Germinal center (tissue), 1 donor: ENCODE measurements at places on chromosomes 5 and 9.
A peak's percentile ranks its signal among the peaks of the same experiment; 100 is the strongest.

DNA sequence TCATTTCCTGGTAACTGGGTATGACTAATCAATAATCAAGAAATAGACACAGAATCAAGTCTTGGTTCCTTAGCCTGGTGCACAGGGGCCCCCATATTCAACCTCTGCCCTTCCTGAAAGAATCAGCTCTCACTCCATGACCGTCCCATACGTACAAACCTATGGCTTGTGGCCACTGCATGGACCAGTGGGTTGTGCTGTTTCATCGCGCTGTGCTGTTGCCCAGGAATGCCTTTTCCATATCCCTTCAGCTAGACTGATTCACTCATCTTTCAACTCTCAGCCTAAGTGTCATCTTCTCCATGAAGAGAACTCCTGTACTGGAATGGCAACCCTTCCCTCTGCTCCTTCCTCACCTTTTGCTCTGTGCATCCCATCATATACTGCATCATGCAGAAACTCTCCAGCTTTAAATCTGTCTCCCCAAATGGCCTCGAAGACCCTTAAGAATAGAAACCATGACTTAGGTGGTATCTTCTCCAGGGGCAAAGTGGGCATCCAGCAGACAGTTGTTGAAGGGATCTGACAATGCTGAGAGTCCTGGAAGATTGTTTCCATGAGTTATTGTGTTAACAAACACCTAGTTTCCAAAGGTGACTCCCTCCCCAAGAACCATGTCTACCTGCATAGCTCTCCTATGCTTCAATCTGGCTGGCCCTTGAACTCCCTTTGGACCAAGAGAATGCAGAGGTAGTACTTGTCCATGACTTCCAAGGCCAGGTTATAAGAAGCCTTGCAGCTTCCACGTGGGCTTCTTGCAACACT is 180.8 kb downstream of the ACTL7B start:
- DNase-seq: no peak

- DNase-seq: no peak
Measured at GRCh38 chr5:138458856-138459255, 6.4 kb upstream of the EGR1 start.

DNA sequence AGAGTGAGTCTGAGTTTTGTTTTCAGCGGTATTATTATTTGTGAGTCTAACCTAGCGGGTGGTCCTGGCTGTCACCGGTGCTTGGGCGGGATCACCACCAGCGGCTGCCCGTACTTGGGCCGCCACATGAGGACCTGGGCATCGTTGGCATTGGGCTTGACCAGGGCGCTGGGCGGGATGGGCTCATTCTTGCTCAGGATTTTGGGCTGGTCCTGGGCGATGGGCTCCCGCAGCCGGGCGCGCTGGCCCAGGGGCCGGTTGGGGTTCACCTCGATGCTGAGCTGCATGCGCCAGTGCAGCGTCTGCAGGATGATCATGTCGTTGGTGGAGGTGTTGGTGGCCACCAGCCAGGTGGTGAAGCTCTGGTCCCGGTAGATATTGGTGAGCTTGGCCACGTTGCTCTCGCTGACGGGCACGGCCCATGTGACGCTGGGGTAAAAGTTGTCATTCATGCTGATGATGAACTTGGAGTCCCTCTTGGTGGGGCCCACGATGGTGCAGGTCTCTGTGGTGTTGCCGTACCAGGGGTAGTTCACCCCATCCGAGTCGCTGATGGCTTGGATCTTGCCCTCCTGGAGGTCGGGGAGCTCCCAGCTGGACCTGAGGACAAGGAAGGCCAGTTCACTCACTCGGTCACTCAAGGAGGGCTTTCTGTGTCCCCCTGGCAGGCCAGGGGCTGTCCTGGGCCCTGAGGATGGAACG is 15.4 kb downstream of the FAM78A start:
- no peak for DNase-seq

DNA sequence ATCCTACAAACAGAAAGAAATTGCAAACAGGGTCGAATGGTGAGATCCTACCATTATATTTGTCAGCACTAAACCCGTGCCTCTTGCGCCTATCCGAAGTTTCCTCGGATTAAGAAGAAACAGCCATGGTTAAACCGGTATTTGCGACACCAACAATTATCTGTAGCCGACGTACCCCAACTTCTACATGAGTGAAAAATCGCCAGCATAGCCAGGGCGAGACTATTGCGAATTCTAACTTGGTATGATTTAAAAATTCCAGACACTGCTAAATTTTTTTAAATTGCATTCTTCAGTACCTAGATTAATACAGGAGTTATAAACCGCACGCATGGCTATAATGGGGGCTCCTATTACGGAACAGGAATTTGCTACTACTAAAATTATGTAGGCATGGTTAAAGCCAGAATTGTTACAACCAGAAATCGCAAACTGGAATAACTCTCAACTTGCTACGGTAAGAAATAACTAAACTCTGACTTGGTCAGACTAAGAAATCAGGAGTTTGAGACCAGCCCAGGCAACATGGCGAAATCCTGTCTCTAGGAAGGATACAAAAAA is 25.3 kb upstream of the ANXA2R start:
- peak; percentile 8 for DNase-seq

DNA sequence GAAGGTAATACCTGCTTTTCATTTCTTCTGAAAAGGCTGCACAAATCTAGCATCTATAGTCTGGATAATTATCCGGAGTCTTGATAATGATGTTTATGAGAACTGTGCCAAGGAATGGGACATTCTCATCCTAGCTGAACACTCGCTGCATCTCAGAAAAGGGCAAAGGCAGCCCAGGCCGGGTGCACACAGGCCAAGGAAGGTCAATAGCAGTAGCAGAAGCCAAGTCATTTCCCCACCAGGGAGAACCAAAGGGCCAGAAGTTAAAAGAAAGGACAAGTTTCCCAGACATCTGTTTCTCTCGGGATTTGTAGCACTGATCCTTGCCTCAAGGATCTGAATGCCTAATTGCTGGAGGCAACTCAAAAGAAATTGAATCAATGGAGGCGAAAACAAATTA is 66.1 kb upstream of the ANKRD55 start:
- DNase-seq: no peak

DNA sequence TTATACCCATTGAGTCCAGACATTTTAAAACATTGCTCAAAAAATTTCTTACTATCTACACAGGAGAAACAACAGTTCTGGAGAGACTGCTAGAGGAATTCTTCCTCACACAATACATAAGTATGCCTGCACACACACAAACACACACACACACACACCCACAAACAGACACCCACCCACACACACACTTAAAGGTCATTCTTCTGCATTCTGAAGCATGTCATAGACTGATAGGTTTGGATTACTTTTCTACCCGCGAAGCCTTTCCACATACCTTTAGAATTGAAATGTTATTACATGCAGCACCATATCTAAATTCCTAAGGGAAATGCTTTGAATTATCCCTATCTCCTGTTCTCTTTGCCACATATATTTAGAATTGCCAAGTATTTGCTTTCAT is 80.2 kb downstream of the FAM174A start:
- DNase-seq: no peak

DNA sequence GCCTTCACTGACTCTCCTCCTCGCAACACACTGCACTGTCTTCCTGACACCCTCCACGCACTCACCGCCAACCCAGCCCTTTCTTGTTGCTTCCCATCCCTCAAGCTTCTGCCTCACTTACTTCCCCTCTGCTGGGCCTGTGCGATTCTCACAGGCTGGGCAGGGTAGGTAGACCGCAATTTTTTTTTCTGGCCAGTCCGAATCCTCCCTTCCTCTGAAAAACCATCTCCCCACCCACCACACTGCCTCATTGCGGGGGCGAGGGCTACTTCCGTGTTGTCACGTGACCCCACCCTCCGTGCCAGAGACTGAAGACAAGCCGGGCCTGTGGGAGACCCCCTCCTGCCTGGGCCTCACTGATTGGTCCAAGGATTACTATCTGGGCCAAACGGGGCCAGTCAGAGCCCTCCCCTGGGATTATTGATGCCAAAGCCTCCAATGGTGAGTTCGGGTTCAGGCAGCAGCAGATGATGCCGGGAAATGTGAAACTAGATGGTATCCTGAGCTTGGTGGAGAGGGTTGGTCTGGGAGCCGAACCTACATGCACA is 73.1 kb downstream of the STK10 start:
- DNase-seq: peak; percentile 85

DNA sequence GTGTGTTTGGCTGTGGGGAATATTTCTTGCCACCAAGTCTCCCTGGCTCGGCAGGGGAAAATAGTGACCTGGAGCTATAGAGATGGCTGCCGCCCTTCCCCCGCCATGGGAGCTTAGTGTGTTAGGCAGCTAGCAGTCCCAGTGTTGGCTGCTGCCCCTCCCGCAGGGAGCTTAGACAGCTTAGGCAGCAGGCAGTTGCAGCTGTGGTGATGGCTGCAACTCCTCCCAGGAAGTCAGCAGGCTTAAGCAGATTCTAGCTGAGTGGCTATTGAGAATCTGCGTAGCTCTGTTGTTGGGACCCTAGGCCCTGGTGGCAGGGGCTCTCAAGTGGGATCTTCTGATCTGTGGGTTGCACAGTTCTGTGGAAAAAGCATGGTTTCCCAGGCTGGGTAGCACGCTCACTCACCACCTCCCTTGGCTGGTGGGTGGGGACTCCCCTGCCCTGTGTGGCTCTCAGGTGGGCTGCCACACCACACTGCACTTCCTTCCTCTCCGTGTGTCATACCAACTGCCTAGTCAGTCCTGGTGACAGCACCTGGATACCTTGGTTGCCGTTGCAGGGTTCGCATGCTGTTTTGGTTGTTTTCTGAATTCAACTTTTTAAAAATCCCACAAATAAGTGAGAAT is 9.3 kb downstream of the OR1N2 start:
- DNase-seq: no peak

- no peak for DNase-seq
Measured at GRCh38 chr5:168273056-168273980, 18.1 kb upstream of the WWC1 start.

DNA sequence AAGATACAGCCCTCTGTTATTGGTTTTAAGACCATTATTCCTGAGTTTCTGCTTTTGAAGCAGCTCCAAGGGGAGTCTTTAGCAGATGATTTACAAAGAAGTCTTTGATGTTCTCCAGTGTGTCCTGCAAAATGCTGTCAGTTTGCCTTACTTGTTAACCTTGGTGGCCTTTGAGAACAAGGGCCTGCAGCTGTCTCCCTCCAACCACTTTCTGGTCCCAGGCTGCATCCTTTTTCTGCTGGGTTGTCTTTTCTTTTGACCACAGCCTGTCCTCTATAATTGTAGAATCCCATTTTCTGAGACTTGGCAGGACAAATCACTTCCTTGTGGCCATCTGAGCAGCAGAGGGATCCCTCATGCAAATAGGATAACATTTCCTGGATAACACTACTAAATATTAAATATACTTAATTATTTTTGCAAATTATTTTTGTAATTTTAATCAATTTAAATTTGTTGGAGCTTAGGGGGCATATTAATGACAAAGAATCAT is 281.4 kb downstream of the DMRT2 start:
- DNase-seq: no peak

DNA sequence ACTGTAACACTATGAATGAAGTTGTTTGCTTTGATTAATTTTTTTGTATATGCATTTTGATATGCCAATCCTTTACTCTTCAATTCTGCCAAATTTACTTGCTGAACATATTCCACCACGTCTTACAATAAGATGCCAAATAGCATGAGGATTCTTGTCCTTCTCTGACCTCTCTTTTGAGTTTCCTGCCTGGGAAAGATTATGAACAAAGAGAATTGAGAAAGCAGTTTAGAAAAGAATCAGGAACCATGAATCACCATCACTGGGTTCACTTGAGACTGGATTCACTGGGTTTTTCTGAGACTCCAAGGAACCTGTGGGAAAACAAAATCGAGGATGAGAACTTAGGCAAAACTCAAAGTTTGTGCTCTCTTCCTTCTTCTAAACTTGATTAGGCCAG is 256.5 kb downstream of the CETN3 start:
- DNase-seq: no peak

DNA sequence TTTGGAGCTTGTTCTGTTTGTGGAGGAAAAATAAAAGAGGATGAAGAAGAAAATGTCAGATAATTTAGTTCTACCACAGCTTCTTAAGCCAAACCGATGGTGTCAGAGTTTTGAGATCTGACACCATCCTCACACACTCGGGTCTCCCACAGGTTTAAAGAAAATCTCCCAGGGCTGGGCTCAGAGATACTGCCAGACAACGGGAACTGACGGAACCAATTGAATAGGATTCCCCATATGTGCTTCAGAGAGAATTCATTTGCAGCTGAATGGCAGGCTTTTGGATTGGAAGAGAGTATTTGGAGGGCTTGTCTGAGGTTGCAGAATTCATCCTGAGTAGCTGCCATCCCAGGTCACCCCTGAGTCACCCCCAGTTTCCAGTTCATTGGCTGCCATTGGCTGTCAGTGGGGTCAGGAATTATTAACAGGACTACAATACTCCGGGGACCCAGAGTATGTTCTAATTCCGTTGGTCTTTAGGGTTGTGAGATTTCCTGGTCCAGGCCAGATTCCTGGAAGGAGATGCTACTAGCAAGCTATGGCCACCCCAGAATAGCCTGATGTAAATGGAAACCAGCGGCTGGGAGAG is 131.3 kb downstream of the PDZD2 start:
- DNase-seq: no peak

DNA sequence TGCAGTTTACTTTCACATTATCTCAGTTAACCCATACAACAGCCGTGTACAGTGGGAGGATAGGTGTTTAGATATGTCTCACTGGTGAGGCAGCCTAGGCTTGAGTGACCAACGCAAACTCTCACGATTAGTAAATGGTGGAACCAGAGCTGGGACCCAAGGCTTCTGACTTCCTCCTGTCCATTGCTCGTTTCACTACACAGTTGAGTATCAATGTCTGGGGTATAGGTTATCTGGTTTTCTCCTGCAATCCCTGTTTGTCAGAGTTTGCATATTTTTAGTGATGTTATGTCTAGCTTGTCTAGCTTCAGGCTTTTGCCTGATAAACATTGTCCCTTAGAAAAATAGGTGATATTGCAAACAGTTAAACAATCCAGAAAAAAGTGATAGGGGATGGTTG is 62.6 kb downstream of the NUP214 start:
- no peak for DNase-seq

DNA sequence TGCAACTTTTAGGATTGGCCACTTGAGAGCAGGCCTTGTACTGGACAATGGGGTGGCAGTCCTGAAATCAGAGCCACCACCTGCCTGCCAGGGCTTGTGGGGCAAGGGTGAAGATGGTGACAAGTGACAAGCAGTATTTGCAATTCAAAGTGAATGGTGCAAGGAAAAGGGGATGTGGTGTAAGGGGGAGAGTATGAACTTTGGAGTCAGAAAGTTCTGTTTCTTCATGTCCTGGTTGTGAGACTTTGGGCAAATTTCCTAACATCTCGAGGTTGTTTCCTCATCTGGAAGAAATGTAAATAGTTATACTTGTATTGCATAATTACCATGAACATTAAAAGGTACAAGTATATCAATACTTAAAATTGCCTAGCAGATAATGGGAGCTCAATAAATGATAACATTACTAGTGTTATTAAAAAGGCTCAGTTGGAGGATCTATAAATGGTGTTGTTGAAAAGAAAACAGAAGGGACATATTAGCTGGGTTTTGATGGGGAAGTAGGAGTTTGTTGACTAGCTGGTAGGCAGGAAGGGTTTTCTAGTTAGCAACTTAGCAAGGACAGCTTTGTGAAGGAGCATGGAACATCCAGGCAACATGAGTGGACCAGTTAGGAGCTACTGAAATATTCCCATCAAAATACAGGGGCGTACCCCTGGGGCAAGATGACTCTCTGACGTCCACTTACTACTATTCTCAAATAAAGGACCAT is 21.3 kb upstream of the MEGF9 start:
- DNase-seq: peak; percentile 39
